Lower leg skin (tissue), 4 donors: ENCODE measurements at places on chromosomes 2 and 18.

DNA sequence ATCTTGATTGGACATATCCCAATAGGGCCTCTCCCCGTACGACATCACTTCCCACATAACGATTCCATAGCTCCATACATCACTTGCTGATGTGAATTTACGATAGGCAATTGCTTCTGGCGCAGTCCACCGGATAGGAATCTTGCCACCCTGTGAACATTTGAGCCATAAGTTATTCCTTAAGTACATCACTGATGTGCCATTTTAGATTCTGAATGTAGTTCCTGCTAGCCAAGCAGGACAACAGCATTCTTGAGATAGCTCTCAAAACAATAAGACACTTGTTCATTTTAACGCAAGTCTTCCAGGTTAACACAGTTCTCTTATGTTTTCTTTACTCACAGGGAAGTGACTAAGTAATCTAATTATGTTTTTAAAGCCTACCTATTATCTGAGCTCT, 138.0 kb downstream of the EPHA4 start:
- DNase-seq, result no peak

DNA sequence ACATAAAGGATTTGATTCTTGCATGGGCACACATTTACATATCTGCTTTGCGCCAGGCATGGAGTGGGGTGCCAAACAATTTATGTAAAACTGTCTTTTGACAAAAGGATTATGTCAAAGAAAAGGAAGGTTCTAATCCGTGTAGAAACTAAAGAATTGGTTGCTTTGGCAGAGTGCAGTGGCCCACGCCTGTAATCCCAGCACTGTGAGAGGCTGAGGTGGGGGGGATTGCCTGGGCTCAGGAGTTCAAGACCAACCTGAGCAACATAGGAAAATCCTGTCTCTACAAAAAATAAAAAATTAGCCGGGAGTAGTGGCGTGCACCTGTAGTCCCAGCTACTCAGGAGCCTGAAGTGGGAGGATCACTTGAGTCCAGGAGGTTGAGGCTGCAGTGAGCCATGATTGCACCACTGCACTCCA, 1.1 kb upstream of the MTERF4 start:
- no peak for DNase-seq

GRCh38 chr2:8177566-8177965, 504.3 kb upstream of the ID2 start:
- no peak for DNase-seq

GRCh38 chr2:237616734-237617586, 10.4 kb upstream of the LRRFIP1 start:
- DNase-seq, result no peak

DNA sequence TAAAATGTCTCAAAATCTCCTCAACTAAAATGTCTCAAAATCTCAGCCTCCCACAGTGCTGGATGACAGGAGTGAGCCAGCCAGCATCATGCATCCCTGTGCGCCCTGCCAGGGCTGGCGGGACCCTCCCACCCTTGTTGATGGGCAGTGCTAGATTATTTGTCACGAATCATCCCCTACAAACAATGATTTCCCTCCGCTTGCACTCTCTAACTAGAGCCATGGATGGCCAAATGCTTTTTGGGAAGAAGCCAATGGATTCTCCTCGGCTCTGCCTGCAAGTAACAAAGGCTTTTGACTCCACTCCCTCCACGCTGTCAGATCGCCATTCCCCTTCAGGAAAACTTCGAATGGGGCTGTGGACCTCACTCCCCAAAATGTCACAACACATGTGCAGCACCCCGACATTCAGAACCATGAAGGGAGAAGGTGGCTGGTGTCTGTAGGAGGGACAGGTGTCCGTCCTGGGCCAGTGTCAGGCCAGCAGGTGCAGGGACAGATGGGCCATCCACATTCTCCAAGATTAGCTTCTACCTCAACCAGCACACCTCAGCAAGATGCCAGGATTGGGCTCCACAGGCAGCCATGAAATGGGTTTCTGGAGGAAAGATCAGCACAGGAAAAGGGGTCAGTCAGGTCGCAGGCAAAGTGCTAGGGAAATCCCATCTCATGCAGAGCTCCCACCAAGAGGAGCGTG, 11.5 kb downstream of the AMER3 start:
- DNase-seq, result no peak

DNA sequence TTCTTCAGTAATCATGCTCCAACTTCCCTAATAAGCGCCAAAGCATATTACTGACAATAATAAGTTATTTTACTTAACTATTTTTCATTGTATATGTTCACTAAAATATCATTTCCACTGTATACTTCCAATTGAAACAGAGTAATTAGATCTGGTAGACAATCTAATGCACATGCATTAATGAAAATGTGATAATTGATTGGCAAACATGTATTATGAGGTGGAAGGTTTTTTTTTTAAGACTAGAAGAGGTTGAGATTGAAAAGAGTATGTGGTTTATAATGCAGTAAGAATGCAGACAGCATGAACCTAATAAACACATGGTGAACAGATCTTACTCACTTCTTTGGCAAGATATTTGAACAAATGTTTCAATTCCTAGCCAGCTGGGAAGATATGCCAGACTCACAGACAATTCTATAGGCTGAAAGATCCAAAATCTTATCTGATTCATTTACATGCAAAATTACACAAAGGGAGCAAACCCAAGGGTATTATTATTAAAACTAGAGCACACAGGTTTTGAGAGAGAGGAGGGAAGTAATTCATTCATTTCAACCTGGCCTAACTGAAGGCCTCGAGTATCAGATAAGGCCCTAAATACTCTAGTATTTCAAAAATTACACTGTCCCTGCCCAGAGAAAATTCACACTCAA, 2.8 kb downstream of the NCKAP1 start:
- no peak for DNase-seq

DNA sequence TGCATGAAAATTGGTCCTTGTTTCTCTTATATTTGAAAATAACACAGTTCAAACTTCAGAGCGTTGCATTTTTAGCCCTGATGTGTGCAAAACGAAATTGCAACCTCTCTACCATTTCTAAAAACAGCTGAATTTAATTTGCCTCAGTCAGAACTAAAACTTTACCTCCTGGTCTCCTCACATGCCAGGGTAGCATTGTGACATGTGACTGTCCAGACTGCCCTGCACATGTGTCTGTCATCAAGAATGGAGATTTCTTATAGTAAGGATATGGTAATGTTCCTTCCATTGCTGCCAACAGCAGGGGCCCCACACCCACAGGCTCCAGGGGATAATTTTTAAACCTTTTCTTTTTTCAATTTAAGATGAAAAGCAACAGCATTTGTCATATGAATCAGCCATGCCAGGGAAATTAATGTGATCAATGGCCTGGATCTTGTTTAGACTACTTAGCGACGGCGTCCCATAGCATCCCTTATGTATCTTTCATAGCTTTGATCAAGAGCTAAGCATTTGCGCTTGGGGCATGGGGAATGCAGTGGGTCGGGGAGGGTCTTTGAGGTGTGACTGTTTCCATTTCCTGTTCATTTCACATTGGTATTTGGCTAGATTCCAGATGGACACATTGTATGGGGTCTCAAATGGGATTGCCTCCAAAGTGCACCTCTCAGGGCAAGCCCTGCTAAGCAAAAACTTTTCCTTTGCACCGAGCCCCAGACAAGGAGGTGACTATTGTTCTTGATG, 92.4 kb upstream of the RASGRP3 start:
- no peak for DNase-seq

DNA sequence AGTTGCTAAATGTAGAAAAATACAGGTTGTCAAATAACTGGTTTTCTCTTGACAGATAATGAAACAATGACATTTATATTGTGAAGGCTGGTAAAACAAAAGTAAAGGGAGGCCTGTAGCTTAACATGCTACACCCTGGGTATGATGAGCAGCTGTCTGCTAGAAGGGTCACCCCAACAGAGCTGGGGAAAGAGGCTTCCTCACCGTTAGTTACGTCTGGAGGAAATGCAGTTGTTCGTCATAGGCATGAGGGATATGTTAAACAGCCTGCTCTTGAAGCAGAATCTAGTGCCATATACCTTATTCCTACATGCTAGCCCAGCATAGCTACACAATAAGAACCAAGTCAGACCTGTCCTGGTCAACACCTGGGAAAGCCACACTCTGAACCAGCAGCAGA, 49.9 kb downstream of the LPIN2 start:
- no peak for DNase-seq

GRCh38 chr18:42275949-42276730, 321.1 kb downstream of the PIK3C3 start:
- DNase-seq, result no peak

GRCh38 chr2:20291846-20292408, 58.7 kb downstream of the PUM2 start:
- no peak for DNase-seq

- no peak for DNase-seq
Observed at GRCh38 chr2:240124651-240125030, 11.5 kb downstream of the COPS9 start.

DNA sequence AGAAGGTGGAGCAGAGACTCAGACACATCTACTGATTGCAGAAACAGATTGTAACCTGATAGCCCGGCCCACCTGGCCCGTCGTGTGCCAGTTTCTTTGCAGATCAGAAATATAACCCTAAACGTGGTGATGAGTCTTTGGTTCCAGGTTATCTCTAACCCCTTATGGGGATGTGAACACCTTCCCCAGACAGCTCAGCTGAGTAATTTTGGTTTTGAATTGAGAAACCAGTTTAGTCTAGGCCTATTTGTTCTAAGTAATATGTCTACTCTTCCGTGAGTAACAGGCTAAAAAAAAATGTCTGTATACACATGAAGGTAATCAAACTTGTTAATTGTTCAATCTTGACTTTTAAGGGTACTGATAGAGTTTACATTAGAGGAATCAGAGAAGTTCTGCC, 35.7 kb downstream of the RASGRP3 start:
- no peak for DNase-seq

DNA sequence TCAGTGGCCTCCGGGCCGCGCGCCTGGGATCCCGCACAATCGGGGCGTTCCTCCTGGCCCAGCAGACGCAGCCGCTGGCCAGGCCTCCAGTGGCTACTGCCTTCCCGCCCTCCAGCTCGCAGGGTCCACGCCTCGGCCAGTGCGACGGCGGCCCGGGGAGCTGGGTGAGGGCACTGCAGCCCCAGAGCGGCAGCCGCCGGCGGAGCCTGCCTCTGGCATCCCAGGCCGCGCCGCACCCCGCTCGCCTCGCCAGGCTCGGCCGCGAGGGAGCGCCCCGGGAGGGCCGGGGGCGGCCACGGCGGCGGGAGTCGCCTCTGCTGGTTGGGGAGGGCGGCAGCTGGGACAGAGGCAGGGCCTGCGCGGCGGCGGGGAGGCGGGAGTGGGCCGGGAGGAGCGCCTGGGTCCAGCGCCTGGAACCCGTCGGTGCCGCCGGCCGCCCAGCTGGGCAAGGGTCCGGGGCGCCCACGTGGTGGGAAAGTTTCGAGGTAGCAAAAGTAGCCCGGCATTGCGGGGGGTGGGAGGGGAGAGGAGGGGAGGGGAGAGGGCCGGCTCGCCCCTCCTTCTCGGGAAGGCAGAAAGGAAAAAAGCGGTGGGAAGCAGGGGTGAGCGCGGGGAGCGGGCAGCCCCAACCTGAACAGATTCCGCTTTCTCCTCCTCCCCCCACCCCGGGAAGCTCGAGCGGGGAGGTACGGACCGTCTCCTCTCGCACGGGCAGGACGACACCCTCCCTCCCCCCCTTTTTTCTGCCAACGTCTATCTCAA, 1.5 kb upstream of the INHBB start:
- DNase-seq, result peak; percentile 92

DNA sequence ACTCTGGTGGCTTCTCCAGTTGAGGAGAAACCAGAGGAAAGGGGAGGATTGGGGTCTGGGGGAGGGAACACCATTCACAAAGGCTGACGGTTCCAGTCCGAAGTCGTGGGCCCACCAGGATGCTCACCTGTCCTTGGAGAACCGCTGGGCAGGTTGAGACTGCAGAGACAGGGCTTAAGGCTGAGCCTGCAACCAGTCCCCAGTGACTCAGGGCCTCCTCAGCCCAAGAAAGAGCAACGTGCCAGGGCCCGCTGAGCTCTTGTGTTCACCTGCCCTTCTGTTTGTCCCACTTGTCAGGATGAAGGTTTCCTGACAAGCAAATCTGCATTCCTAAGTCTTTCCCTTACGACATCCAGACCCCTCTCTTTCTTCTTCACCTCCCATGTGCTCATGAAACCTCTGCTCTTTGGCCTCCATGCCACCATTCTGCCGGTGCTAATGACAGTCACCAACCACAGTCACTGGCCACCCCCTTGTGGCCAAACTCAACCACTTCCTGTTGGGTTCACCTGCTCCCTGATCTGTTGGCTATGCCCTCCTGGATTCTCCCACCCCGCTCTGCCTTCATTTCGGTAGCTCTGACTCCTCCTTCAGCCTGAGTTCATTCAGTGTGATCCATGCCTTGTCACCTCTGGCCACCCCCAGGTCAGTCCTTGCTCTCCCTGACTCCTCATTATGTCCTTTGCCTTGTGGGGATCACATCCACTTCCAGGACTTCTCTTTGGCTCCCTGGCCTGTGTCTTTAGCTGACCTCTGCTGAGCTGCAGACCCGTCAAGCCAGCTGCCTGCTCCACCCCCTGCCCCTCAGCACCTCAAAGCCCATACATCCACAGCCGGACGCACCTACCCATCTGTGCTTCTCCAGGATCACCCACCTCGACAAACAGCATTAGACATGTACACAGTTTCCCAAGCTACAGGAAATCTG, 17.6 kb downstream of the EMX1 start:
- no peak for DNase-seq

GRCh38 chr2:207284556-207285472, 119.1 kb upstream of the KLF7 start:
- no peak for DNase-seq

DNA sequence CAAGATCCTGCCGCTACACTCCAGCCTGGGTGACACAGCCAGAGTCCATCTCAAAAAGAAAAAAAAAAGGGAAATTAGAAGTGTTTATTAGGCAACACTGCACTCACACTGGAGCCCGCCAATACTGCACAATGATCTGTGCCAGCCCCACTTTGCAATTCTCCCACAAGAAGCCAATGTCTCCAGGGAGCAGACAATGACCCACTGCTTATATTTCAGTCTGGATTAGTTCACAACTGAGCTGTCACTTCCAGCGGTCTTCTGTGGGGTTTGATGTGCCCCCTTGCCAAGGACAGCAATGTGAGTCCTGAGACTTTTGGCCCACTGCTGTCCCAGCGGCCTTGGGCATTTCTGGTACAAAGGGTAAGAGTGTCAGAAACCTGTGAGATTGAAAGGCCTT, 85.6 kb upstream of the PPM1B start:
- DNase-seq, result no peak

- no peak for DNase-seq
Observed at GRCh38 chr2:179715871-179716270, 145.5 kb downstream of the ZNF385B start.

GRCh38 chr2:130729322-130730299, 741 bp downstream of the GPR148 start:
- DNase-seq, result peak; percentile 82

DNA sequence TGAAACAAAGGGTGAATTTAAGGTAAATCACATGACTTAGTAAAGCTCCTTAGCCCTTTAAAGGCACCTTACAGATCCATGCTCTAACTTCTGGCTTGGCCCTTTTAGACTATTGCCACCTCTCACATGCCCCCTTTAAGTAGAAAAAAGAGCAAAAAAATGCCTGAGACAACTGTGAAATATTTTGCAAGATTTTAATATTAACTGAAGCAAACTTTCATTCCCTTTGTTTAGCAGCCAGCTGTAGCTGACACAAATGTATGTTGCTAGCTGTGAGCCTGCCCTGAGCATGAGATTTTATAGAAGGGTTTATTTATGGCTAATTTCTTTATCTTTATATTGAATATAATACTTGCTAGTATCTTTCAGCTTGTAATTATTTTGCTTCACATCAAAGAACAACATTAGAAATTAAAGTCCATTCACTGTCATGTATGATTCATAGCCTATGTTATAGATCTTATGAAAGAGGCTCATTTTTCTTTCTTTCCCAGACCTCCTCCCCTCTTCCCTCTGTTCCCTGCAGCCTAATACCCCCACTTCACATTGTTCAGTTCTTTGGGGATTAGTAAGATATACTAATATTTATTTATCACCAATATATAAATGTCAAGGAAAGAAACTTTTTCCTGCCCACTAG, 637.2 kb upstream of the ZEB2 start:
- no peak for DNase-seq
